Stimulated activated CD8-positive, alpha-beta memory T cell treated with anti-CD3 and anti-CD28 coated beads, Interleukin-7, amount 100 ng/mL, for 48 hours (primary cell): ENCODE measurements at places on chromosomes 2 and 18.

DNA sequence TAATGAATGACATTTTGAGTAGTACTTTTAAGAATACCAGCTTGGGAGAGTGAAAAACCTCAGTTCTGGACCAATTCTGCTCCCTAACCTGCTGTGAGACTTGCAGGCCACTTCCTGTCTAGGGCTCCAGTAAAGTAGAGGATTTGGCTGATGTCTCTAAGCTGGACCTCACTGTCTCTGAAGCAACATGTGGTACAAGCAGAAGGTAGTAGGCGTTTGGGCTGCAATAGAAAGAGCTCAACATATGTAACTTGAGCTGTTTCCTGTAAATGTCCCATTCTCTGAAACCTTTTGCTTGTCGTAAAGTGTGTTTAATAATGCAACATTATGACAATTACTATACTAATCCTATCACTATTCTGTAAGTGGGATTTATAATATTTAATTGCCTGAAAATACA, 213.1 kb downstream of the MYO3B start:
- DNase-seq = no peak

DNA sequence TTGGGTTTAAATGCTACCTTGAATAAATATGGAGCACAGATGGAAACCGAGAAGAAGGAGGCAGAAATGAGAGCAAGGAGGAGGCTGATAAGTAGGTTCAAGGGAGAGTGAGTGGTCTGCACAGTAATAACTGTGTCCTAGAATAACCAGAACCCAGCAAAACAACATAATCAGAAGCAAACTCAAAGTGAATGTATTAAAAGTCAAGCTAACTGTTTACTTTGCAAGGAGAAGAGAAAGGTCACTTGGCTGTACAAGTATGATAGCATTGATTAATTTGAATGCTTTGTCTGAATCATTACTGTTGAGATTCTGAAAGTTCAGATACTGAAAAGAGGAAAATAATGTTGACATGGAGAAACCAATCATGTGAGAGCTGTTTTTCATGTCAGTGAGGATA, 258.8 kb downstream of the PLCL1 start:
- DNase-seq = no peak

- no peak for DNase-seq
Observed at GRCh38 chr2:11100976-11101375, 54.3 kb upstream of the SLC66A3 start.

DNA sequence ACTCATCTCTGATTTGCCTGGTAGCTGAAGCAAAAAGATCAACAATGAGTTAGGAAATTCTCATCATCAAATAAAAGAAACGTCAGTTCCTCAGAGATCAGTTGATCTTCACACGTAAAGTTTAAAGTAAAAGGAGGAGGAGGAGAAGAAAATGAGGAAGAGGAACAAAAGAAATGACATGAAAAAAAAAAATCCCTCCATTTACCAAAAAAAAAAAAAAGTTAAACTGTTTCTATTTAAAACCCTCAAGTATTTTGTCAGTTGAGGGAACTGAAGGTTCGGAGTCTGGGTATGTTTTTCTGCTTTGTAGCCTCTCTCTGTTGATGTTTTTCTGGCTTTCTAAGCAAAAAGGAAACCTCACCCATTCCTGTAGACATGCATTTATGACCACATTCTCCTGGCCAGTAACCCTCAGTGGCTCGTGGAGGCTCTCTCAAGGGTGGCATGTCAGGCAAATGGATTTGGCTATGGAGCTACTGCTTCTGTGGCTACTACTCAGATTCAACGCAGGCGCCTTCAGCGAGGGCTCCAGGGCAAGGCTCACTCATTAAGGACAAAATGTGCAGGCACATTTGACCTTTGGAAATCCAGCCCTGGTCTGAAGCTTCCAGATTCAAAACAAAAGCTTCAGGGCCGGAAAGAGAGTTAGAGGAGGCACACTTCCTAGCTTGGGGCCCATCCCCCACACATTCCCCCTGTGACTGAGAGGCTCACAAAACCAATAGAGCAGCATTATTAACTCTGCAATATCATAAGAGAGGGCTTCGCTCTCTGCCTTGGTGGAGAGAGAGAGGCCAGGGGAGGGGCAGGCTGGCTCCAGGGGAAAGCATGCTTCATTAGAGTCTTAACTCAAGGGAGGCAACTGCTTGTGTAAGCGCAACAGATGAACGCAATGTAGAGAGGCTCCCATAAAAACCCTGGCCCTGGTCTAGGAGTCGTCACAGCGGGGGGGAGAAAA, 22.3 kb downstream of the KLF7 start:
- DNase-seq = no peak

- no peak for DNase-seq
Observed at GRCh38 chr2:43212931-43213330, 13.5 kb downstream of the ZFP36L2 start.

DNA sequence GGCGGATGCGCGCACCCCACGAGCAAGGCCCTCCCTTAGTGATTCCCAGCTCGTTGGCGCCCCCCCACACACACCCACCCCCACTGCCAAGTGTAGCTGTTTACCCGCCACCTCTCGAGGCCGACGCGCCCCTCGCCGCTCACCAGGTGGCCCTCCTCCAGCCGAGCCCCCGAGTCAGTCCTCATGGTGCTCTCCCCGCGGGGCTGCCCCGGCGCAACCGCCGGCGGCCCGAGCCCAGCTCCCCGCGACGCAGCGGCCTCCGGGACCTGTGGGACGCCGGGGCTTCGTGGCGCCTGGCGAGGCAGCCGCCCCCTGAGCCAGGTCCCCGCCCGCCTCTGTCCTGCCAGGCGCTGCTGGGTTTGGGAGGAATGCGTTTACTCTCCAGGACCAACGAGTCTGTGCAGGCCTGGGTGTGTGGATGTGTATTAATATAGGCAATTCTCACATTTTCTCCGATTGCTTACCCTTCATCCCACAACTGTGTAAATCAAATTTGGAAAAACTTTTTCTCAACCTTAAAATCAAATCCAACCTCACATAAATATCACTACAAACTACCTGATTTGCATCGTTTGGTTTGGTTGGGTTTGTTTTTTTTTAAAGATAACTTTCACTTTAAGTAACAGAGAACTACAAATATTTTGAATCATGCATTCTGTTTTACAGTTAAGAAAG, at the start of gene TMEM237:
Gene TMEM237, minus strand, starts transcription at position 288 of the 675 bp plus-strand sequence. Its CDS starts 103 bp downstream, at position 185.
- peak; percentile 20 for DNase-seq

DNA sequence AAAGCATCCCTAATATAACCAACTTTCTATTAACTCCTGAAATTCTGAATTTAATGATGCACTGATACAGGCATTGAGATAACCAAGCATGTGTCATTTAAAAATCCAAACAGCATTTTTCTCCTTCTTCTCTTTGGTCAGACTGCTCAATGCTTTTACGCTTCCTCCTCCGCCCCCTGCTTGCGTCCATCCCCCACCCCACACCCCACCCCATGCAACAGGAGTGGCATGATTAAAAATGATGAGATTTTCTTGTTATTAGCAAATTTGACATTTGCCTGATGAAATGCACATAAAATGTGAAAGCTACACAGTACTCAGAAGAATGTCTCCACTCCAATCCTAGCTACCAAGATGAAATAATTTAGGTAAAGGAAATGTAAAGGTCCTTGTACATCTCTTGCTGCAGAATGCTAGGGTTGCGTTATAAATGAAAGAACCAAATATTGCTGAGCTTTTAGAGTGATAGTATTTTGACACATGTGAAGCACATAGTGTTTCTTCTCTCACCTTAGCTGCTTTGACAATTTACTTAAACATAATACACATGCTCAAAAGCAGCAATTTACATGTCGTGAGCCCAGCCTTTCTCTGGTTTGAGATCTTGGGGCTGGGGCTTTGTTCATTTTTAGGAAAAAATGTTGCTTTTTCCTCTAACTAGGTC, 263.8 kb downstream of the MEIS1 start:
- no peak for DNase-seq

DNA sequence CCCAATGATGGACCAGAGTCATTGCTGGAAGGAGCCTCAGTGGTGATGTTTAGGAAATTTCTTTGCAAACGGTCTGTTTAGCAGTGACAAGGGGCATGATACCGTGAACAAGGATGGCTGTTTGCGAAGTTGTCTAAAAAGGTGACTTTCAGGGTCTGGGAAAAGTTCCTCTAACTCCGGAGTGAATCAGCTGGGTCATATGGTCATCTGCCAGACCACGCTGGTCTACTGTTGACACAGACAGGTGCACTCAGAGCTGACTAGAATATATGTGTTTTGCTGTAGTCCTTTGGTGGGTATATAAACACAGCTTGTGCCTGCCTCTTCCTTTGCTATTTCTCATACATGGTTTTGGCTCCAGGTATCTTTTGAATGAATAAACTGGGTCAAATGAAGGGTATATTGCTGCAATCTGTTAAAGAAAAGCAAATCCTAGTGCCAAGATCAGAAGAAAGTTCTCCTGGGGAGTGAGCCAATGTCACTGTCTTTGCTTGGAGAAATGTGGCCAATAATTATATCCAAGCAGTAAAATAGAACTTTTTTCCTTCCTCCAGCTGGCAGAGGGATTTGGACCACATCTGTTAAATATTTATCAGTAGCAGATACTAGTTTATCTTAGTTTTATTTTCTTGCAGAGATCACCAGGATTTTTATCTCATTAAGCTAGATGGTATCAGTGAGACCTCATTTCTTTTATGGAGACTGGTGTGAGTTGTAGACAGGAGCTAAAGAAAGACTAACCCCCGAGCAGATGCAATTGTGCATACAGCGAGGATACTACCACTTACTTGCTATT, 286.0 kb downstream of the TRIB2 start:
- DNase-seq = no peak

GRCh38 chr2:127857265-127857808, 618 bp downstream of the POLR2D start:
- DNase-seq = no peak

- no peak for DNase-seq
Observed at GRCh38 chr18:9722691-9723090, 14.6 kb downstream of the RAB31 start.

GRCh38 chr2:190367091-190367490, 23.7 kb downstream of the INPP1 start:
- no peak for DNase-seq

GRCh38 chr18:50911006-50911405, 32.1 kb downstream of the ME2 start:
- no peak for DNase-seq

GRCh38 chr2:121343191-121343590, 58.2 kb upstream of the TFCP2L1 start:
- no peak for DNase-seq

DNA sequence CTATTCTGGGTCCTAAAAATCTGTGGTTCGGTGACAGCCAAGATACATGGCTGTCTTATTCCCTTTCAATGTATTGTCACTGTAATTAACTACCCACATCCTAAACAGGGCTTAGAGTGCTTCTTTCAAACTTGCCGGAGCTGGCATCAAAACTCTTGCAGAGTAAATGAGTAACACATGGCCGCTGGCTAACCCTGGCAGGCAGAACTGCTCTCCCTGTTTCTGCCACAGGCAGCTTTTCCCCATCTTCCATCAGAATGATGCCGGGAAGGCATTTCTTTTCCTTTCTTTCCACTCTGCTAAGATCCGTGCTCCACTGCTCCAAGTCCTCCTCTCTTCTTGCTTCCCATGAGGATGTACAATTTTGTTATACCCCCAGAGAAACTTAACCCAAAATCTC, 54.8 kb upstream of the PTPRM start:
- no peak for DNase-seq

GRCh38 chr2:66462501-66462825, 27.5 kb downstream of the MEIS1 start:
- DNase-seq = no peak

- no peak for DNase-seq
Observed at GRCh38 chr2:205130111-205130829, 552.0 kb upstream of the NRP2 start.

GRCh38 chr2:118808429-118808809, 39.0 kb downstream of the EN1 start:
- no peak for DNase-seq

DNA sequence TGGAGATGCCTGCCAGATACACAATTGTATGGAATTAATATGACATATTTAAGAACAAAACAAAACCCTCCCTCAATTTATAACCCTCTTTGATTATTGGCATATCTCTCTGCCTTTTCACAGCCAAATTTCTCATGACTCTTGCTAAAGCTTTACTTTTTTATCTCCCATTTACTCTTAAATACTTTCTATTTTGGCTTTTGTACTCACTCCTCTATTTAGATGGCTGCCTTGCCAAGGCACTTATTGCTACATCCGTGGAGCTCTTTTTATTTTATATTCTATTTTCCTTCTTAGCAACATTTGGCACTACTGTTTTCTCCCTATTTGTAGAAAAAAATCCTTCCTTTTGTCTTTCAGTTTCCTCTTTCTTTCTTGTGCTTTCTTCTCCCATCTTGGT, 466.4 kb upstream of the CWC22 start:
- no peak for DNase-seq

DNA sequence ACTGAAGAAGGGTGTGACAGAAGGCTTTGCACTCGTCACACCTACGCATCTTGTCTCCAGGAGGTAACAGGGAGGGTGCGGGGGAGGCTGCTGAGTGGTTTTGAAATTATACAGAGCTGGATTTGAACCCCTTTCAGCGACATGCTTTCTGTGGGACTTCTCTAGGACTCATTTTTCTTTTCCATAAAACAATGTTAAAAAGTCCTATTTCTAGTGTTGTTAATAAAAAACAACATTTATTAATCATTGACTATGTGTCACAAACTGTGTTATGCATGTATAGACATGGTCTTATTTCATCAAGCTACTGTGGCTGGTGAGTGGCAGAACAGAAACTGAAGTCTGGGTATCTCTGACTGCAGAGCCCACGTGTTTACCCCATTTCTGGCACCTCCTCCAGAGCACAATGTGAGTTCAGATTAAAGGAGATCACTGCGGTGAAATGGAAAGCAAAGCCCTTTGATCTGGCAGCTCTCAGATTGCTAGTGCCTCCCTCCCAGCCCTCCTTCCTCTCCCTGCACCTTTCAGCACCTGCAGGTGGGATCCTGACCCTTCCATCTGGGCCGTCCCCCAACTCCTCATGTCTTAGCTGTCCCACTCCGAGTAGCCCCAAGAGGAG, 315.5 kb upstream of the MYT1L start:
- DNase-seq = no peak

GRCh38 chr2:105510761-105511528, 112.1 kb upstream of the FHL2 start:
- no peak for DNase-seq

DNA sequence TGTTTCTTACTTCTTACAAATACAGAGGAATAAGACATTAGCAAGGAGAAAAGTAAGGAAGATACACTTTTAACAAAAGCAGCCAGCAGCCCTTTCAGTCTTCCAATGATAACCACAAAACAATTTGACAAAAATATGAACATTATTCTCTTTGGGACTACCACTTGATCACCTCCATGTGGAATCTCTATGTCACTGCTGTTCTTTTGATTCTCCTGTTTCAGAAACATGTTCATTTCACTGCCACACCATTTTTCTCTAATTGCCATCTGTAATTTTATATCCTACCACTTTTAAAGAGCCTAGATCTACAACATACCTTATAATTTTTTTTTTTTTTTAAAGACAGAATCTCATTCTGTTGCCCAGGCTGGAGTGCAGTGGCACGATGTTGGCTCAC, 10.9 kb downstream of the INO80D start:
- DNase-seq = no peak

- no peak for DNase-seq
Observed at GRCh38 chr18:67133669-67134068, 382.9 kb downstream of the DSEL start.
